ENCODE measurements at places on chromosomes 3 and 15. TPM values are rescaled to one million over a fixed set of nuclear protein-coding genes. Genes with fewer than 3 reads are reported as not detected.
A peak's percentile ranks its signal among the peaks of the same experiment; 100 is the strongest.

The THSD4 gene
- 0.99 TPM for total RNA-seq

The KBTBD8 gene
- 9.2 TPM for total RNA-seq

The HRH1 gene
- total RNA-seq, result 2.1 TPM

The SUCLG2 gene
- total RNA-seq, result 20.8 TPM

The CD200R1 gene
- total RNA-seq, result 0.67 TPM

The TSPAN3 gene
- 223 TPM for total RNA-seq

The DAZL gene
- total RNA-seq, result not detected

The TEX55 gene
- total RNA-seq, result not detected

- no peak overlapping the region for H3K4me3 ChIP-seq
- no peak overlapping the region for H3K27ac ChIP-seq
- H3K4me1 ChIP-seq, result no peaks in the 10 kb centered on the region
- no peaks in the 10 kb centered on the region for H3K36me3 ChIP-seq
- no peak for DNase-seq
These were observed 1050.3 kb downstream of the OTOL1 start for GRCh38 chr3:162546910-162547309.

- peak overlapping the region; percentile 64 for H3K4me3 ChIP-seq
- H3K4me1 ChIP-seq, result no peaks in the 10 kb centered on the region
- DNase-seq, result no peak
- H3K36me3 ChIP-seq, result no peaks in the 10 kb centered on the region
- no peak overlapping the region for H3K27ac ChIP-seq
These were observed 77.7 kb upstream of the FAM174B start for GRCh38 chr15:92733090-92733933.

GRCh38 chr15:27669641-27670040 is 429.5 kb downstream of the OCA2 start:
- H3K4me3 ChIP-seq, result no peak overlapping the region
- no peaks in the 10 kb centered on the region for H3K27me3 ChIP-seq
- DNase-seq, result no peak
- no peaks in the 10 kb centered on the region for H3K4me1 ChIP-seq
- no peaks in the 10 kb centered on the region for H3K36me3 ChIP-seq

DNA sequence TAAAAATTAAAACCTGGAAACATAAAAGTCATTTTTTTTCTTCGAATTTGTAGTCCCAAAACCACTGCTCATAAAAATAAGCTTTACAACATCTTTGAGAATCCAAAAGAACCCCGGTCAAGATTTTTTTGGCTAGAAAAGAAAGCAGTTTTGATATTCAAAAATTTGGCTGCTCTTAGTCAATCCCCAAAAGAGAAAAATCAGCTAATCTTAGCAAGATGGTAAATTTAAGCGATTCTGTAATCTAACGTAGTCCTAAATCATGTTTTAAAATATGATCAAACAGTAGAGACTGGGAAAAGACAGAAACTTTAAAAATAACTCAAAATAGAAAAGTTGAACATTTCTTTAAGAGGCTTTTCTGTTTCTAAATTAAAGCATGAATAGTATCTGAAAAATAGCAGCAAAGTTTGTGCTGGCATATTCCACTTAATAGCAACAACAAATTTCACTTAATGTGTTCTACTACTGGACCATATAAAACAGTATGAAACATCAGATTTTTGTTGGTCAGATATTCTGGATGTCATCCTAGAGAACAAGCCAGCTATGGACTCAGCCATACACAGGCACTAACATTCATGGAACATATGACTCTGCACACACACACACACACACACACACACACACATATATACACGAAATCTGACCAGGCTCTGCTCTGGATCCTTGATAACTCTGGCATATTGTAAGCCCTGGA is 19.1 kb upstream of the NR2F2 start:
- no peaks in the 10 kb centered on the region for H3K27me3 ChIP-seq
- H3K36me3 ChIP-seq, result peaks cover 2% of the 10 kb centered on the region
- no peak overlapping the region for H3K27ac ChIP-seq
- no peak for DNase-seq
- no peaks in the 10 kb centered on the region for H3K4me1 ChIP-seq
- H3K4me3 ChIP-seq, result no peak overlapping the region

GRCh38 chr3:118425272-118425837 is 609.3 kb downstream of the IGSF11 start:
- no peaks in the 10 kb centered on the region for H3K4me1 ChIP-seq
- H3K4me3 ChIP-seq, result no peak overlapping the region
- H3K36me3 ChIP-seq, result no peaks in the 10 kb centered on the region
- no peaks in the 10 kb centered on the region for H3K27me3 ChIP-seq

GRCh38 chr15:31867536-31868442 is 162.5 kb upstream of the CHRNA7 start:
- no peak overlapping the region for H3K4me3 ChIP-seq
- H3K4me1 ChIP-seq, result peaks cover 4% of the 10 kb centered on the region
- DNase-seq, result peak; percentile 8
- H3K27ac ChIP-seq, result no peak overlapping the region
- H3K36me3 ChIP-seq, result no peaks in the 10 kb centered on the region

- no peak overlapping the region for H3K27ac ChIP-seq
- H3K27me3 ChIP-seq, result no peaks in the 10 kb centered on the region
- no peak overlapping the region for H3K4me3 ChIP-seq
- H3K4me1 ChIP-seq, result no peaks in the 10 kb centered on the region
- no peaks in the 10 kb centered on the region for H3K36me3 ChIP-seq
- peak; percentile 59 for DNase-seq
These were observed 27.1 kb upstream of the MAP3K13 start for GRCh38 chr3:185335799-185336198.

DNA sequence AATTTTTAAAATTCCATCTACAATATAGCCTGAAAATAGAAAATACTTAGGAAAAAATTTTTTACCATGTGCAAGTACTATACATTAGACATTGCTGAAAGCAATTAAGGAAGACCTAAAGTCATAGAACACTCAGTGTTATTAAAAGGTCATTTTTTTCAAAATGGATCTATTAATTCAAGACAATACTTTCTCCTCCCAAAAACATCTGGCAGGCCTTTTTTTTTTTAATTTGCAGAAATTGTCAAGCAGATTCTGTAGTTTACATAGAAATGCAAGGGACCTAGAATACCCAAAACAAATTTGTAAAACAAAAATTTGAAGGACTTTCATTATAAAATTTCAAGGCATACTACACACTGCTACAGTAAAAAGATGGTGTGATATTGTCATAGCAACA is 238.4 kb upstream of the VEPH1 start:
- H3K4me1 ChIP-seq, result no peaks in the 10 kb centered on the region
- no peak overlapping the region for H3K4me3 ChIP-seq
- no peaks in the 10 kb centered on the region for H3K27me3 ChIP-seq
- DNase-seq, result no peak

DNA sequence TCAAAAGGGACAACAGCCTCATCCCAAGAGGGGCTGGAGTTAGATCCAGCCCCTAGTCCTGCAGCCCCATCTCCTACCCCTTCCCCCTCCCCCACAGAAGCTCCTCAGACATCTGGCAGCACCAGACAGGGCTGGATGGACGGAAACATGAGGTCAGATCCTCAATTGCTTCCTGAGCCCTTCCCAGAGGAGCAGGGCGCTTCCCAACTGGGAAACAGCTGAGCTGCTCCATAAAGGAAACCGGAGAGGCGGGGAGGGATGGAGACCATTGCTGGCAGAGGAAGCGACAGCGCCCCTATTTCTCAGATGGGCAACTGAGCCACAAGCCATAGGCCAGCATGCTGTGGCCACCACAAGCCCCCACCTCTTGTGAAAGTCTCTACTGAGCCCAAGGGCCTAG is 18.3 kb upstream of the CYP11A1 start:
- peaks cover 37% of the 10 kb centered on the region for H3K4me1 ChIP-seq
- no peak overlapping the region for H3K4me3 ChIP-seq
- H3K36me3 ChIP-seq, result no peaks in the 10 kb centered on the region
- no peaks in the 10 kb centered on the region for H3K27me3 ChIP-seq

- no peak overlapping the region for H3K27ac ChIP-seq
- no peaks in the 10 kb centered on the region for H3K27me3 ChIP-seq
- DNase-seq, result no peak
- peaks cover 23% of the 10 kb centered on the region for H3K4me1 ChIP-seq
These were observed 5.2 kb upstream of the PFN2 start for GRCh38 chr3:149975919-149976318.

DNA sequence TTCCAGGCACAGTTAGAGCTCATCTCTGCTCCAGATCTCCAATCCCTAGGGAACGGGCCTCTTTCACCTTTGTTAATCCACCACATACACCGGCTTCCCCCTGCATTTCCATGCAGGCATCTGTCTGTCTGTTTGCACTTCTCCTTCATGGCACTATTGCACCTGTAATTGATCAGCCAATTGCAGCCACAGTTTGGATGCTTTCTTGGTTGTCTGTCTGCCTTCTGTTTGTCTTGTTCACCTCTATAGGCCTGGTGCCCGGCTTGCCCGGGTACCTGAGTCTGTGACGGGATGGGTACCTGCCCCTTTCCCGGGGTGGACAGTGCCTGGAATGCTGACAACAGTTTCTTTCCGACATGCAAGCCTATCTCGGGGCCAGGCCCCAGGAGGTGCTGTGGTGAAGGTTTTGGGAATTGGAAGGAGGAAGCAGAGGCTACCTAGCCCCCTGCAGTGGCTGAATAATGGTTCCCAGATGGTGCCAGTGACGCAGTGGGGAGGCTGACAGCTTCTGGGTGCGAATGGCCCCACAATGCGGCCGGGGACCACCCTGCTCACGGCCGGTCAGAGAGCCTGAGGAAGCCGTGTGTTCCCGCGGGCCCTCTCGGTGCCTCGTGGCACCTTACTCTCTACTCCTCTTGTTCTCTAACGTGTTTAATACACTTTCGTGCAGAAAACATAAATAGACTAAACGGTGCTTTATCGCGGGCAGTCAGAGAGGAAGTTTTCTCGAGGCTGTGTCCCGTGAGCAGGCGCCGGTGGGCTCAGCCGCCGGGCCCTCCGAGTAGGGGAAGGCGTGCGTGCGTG is 31.3 kb upstream of the RAB6B start:
- H3K36me3 ChIP-seq, result no peaks in the 10 kb centered on the region
- H3K27ac ChIP-seq, result no peak overlapping the region
- no peaks in the 10 kb centered on the region for H3K27me3 ChIP-seq
- DNase-seq, result no peak
- peak overlapping the region; percentile 62 for H3K4me3 ChIP-seq

- no peak overlapping the region for H3K4me3 ChIP-seq
- H3K27me3 ChIP-seq, result no peaks in the 10 kb centered on the region
- H3K36me3 ChIP-seq, result no peaks in the 10 kb centered on the region
- peaks cover 12% of the 10 kb centered on the region for H3K4me1 ChIP-seq
These were observed 232.3 kb upstream of the MRPL3 start for GRCh38 chr3:131735116-131735515.

- peaks cover 13% of the 10 kb centered on the region for H3K4me1 ChIP-seq
- no peak overlapping the region for H3K4me3 ChIP-seq
- DNase-seq, result no peak
- no peak overlapping the region for H3K27ac ChIP-seq
- H3K36me3 ChIP-seq, result no peaks in the 10 kb centered on the region
These were observed 61.7 kb downstream of the STRIT1 start for GRCh38 chr3:155231792-155232191.

Data from astrocyte (in vitro differentiated cells and primary cell).